NCI-H2029 treated with DMSO at 0.1 percent for 48 hours (cell line): ENCODE measurements at places on chromosomes 2 and 18.

DNA sequence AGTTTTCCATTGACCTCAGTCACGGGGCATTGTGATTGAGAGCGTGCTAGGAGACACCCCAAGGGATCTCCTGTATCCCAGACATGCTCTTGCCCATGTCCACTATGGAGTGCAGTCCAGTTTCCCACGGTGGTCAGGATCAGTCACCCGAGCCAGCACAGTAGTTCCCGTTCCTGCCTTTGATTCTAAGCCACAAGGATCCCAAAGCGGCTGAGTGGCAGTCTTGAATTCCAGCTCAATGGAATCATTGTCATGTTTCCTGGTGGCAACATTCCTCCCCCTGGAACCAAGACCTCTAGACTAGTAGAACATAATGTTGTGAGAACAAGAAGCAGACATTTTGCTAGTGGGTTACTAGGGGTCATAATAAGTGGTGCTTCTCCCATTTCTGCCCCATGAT lies 154.3 kb downstream of the SEPTIN10 start:
- DNase-seq = no peak

- DNase-seq = no peak
These were observed 115.5 kb downstream of the TWIST2 start for GRCh38 chr2:238963161-238963970.

DNA sequence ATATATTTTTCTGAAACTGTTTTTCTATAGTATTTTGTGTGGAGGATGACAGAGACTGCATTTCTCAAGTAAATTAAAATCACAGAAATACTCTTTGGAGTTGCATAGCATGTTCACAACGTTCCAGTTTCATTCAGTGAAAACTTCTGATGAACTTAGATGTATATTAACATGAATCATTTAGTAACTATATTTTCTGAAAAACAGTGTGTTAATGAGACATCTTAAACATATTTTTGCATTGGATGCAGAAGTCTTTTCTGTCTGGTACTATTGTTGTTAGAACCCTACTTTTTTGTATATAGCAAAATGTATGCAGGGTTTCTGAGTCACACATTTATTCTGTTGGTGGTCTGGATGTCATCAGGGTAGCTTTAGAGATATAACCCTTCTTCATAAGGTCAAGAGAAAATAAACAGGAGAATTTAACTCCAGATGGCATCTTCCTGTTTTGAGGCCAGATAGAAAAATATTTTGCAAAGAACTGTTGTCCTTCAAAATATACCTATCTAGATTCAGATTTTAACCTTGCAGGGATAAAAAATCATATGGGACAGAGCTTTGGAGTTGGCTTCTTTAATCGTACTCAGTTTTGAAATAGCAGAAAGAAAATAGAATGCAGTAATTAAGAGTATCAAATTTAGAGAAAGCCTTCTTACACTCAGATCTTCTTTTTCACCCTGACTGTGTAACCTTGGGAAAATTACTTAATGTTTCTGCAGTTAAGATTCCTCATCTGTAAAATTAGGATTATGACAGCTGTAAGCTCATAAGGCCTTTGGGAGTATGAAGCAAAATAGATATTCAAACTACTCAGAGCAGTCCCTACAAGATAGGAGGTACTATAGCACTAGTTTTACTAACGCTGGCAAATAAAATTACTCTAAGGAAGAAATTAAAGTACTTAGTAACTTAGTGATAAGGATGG lies 5.3 kb downstream of the COL3A1 start:
- DNase-seq = no peak

- no peak for DNase-seq
These were observed 8.2 kb downstream of the PER2 start for GRCh38 chr2:238280083-238280825.

- no peak for DNase-seq
These were observed 176.0 kb downstream of the MGAT5 start for GRCh38 chr2:134429886-134430285.

GRCh38 chr18:74820160-74820780 lies 222.6 kb downstream of the ZNF407 start:
- no peak for DNase-seq

DNA sequence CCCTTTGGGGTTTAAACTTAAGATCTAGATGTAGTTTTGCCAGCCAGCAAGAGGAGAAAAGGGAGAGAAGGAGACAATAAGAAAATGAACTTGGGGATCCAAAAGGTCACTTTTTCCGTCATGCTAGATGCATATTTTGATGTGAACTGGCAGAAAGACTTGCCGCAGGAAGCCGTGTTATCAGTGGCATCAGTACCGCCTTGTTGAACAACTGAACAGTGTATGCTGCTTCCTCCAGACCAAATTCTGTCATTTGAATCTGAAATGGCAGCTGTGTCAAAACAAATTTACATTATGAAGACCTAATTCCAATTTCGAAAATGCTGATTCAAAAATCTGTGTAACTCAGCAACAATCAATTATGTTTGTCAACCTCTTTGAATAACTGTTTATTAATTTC lies 42.1 kb downstream of the TMEM200C start:
- no peak for DNase-seq

DNA sequence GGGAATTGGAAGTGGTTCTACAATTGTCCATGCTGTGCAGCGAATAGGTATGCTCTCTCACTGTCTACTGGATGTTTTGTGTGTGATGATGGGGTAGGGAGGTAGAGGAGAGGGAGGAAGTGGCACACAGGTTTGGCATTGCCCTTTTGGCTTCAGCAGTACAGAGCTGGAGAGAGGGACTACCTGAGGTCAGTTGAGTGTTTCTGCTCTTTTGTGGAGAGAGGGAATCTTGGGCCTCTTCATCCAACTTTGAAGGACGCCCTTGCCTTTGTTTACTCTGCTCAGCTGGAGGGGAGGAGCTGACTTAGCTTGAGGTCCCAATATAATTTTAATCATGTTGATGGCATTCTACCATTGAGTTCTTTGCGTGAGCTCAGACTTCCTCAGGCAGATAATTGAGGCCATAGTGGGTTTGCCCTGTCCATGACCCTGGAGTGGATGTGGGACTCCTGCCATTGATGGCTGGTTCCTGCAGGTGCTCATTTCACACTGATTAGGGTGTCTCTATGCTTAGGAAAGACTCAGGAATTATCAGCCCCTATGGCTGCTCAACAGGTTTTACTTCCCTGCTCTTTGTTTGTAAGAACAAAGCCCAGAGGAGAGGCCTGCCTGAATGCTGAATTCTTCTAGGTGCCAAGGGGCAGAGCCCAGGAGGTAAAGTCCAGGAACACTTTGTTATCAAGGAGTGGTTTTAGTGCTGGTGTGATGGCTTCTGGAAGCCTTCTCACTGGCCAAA lies 7.2 kb downstream of the RPIA start:
- no peak for DNase-seq

DNA sequence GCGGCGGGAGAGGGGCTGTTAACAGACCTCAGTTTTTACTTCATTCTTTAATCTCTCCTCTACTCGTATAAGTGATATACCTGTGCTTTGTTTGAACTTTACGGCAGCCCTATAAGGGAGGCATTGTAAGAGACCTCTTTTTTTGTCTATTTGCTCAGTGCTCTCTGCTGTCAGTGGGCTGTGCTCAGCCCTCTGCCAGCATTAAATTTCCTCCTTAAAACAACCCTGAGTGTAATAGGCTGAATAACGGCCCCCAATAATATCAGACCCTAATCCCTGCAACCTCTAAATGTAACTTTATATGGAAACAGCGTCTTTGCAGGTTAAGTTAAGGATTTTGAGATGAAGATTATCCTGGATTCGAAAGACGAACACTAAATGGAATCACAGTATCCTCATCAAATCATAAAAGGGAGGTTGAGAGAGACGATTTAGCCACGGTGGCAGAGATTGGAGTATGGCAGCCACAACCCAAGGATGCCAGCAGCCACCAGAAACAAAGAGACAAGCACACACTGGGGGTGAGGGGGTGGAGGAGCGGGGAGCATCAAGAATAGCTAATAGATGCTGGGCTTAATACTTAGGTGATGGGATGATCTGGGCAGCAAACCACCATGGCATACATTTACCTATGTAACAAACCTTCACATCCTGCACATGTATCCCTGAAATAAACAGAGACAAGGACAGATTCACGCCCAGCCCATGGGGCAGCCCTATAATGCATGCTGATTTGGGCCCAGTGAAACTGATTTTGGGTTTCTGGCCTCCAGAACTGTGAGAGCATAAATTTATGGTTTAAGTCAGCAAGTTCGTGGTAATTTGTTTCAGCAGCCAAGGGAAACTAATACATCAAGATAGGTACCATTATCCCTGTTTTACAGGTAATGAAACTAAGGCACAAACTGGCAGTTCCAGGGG lies 894 bp upstream of the FARSB start:
- no peak for DNase-seq

DNA sequence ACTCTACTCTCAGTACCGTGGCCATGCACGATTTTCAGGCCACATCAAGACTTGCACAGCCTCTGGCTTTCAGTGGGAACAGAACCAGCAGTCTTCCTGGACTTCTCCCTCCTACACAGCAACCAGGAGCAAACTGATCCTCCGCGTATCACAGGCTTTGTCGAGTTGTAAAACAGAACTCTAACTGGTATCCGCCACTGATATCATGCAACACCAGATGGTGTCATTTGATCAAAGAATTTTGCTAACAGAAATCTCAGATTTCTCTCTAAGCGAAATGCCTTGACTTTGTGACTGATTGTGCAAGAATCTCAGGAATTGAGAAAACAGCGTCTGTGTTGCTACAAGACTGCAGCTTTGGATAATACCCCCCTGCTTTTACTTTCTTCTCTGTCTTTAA lies 85.7 kb downstream of the COPS8 start:
- no peak for DNase-seq

GRCh38 chr18:5532066-5532465 lies 11.7 kb downstream of the EPB41L3 start:
- no peak for DNase-seq
